C1 segment of cervical spinal cord (tissue), 14 donors: ENCODE measurements at places on chromosomes 11 and 22.

DNA sequence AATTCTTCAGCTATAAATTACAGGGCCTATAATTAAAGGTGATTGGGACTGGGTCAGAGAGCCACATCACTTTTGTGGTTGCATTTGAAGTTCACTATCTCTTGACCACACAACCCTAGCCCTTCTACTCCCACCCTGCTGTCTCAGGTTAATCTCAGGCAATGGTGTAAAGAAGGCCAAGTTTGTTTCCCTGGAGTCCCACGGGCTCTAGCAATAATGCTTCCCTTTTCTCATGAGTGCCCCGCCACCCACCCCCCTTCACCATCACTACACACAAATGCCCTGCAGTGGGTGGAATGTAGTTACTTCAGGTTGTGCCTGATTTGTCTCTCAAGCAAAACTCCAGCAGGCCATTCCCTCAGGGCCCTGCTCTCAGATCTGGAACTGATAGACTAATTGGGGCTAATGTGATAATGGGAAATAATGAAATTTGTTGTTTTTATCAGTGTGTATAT is 1.8 kb upstream of the EHF start:
- DNase-seq: no peak

GRCh38 chr11:84922212-84922805 is 704.8 kb downstream of the DLG2 start:
- DNase-seq: no peak

DNA sequence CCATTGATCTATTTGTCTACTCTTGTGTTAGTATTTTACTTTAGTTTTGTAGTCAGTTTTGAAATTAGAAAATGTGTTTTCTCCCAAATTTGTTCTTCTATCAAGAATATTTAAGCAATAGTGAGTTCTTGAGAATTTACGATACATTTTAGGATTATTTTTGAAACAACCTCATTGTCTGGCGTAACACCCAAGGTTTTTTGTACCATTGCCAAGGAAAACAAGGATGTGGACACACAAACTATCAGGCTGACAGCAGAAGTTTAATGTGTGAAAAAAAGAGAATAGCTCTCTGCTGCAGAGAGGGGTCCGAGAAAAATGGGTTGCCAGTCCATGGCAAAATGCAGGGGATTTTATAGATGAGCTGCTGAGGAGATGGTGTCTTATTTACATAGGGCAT is 865.1 kb upstream of the CNTN5 start:
- no peak for DNase-seq

DNA sequence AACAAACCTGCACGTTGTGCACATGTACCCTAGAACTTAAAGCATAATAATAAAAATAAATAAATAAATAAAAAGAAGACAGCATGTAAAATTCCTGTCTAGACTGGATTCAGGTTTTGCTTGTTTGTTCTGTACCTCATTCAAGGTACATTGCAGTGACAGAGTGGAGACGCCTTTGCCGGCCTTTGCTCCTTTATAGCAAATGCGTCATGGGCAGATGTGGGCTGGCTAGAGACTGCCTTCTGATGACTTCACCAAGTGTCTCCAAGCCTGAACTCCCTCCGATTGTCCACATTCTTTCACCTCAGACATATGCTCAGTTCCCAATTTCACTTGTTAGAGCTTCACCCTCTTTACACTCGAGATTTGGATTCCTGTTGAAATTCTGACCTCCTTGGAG is 147.8 kb upstream of the ARHGAP20 start:
- no peak for DNase-seq
